Esophagus squamous epithelium (tissue), 5 donors: ENCODE measurements at places on chromosomes 4 and X.

GRCh38 chr4:5973486-5974220 lies 44.6 kb downstream of the C4orf50 start:
- DNase-seq = no peak

DNA sequence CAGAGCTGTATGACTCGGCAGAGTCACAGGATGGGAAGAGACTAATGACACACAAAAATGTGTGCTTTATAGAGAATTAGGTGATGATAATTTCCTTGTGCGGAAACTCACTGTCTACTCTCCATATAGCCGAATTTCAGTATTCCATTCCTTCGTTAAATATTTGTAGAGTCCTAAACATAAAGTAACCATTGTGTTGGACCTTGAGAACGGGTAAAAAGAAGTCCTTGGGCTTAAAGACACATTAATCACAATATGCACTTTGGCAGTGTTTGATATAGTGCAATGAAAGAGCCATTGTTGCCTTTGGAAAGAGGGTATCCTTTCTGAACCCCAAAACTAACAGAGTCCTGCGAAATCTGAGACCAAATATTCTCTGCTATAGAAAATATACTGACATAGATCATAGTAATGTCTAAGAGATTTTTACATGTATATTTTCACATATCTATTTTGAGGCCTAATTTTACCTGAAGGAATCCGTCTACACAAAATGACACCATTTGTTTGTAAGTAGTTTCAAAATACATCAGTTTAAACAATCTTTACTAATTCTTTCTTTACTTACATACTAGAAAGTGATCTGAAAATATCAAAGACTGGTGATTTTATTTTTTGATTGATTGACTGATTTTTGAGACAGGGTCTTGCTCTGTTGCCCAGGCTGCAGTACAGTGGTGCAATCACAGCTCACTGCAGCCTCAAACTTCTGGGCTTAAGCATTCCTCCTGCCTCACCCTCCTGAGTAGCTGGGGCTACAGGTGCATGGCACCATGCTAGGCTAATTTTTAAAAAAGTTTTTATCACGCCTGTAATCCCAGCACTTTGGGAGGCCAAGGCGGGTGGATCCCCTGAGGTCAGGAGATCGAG lies 296.8 kb downstream of the DCTD start:
- DNase-seq = no peak

DNA sequence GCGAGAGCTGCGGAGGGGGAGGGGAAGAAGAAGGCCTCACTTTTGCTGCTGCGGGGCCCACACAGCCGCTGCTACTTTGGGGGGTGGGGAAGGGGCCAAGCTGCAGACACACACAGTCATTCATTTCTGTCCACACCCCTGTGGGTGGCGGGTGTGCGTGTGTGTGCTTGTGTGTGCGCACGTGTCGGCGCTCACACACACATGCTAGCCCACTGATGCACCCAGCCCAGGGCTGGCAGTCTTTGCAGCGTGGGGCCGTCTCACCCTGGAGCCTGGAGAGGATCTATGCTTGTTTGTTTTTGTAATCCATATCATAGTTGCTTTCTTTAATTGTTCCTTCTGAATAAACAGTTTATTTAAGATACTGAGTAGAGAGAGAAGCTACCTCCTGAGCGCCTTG lies 4.0 kb downstream of the DUSP9 start:
- DNase-seq = no peak

GRCh38 chrX:40550066-40550465 lies 30.7 kb upstream of the ATP6AP2 start:
- DNase-seq = no peak

DNA sequence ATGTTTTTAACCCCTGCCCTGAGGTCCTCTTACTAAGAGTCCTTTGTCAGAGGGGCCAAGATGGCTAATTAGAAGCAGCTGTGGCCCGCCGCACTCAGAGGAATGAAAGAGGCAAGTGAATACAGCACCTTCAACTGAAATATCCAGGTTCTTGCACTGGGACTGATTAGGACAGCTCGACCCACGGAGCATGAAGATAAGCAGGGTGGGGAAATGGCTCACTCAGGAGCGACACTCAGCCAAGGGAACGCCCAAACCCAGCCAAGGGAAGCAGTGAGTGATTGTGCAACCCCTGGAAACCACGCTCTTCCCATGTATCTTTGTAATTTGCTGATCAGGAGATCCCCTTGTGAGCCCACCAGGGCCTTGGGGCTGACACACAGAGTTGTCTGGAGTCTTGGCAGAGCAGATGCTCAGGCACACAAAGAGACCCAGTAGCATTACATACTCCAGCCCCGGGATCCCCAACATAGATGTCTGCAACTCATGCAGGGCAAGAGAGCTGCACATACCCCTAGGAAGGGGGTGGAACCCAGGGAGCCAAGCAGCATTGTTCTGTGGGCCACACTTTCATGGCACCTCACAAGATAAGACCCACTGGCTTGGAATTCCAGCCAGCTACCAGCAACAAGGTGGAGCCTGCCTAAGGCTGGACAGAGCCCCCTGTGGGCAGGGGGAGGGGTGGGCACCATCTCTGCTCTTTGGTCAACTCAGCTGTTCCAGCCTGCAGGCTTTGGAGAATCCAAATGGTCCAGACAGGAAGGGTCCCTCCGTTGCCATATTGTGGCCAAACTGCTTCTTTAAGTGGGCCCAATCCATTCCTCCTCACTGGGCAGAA lies 23.3 kb downstream of the F8A3 start:
- DNase-seq = no peak
